ENCODE measurements at places on chromosomes 1 and 21.

GRCh38 chr1:4001461-4001860 is 101.4 kb upstream of the C1orf174 start:
- DNase-seq: no peak

DNA sequence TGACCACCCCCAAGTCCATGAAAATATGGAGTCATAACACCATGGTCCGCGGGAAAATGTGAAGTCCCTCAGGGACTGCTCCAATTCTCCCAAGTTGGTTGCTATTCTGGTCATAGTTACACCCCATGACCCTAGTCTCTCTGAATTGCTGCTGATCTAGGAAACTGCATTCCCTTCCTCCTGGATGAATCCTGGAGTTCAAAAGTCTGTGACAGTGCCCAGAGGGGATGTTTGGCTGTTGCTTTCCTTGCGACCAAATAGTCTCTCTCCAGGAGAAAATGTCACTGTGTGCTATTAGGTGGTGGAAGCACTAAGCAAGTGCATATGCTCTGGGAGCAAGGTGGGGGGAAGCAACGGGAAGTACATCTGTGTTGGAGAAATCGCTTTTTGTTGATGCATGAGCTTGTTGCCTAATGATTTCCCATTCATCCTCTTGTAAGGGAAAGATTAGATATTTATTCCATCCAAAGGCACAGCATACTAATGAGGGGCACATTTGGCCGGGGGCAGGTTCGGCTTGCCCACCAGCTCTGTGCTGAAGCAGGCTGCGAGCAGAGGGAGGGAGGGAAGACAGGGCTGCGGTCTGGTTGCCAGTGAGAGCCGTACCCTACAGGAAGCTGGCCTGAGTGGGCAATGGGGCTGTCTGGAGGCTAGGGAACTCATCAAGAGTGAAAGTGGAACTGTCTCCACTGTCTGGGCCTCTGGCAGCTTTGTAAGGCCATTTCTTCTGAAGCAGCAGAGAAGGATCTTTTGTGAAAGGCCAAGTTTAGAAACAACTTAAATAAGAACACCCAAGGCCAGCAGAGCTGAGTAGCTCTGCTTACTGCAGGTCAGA is 27.2 kb downstream of the SYT6 start:
- no peak for DNase-seq

DNA sequence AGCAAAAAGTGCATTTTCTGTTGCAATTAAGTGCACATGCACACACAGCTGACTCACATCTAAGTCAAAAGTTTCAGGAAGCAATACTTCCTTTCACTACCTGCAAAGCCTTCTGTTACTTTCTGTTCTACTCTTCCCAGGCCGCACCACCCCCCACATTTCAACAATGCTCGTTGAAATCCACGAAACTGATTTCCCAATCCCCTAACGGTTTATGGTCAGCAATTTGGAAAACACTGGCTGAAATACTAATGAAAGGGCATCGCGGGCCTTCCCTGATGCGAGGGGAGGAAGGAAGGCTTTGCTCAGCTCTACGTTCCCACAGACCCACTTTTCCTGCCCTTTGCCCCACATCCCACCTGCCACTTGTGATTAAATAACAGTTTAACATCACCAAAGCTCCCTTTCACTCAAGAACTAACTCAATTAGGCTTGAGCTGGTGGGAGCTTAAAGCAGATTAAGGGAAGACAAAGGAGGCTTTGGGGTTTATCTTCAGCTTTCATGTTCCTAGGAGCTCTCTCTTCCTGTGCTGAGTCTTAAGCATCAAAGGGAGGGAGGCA is 243.2 kb upstream of the RAB4A start:
- DNase-seq: no peak

DNA sequence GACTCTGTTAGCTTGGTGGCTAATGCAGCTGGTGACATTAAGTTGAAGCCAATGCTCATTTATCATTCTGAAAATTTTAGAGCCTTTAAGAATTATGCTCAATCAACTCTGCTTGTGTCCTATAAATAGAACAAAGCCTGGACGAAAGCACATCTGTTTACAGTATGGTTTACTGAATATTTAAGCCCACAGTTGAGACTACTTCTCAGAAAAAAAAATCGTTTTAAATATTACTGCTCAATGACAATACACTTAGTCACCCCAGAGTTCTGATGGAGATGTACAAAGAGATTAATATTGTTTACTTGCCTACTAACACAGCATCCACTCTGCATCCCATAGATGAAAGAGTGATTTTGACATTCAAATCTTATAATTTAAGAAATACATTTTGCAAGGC is 79.6 kb downstream of the NEGR1 start:
- DNase-seq: no peak

- no peak for DNase-seq
These were observed 157.1 kb upstream of the NRIP1 start for GRCh38 chr21:15221799-15222386.

DNA sequence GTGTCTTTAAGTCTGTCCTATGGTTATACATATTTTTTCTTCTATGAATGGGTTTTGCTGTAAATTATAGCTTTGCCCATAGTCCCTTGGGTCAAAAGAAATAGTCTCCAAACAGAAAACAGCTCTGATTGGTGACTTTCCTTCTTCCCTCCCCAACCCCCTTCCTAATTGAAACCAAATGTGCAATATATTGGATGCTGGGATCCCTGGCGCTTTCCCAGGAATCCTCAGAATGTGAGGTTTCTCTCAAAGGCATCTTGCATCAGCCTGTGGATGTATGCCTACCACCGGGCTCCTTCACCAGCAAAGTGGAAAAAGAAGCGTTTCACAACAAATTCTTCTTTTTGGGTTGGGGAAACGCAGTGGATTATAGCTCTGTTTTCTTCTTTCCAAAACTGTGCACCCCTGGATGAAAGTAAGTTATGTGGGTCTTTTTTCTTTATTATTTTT is at the start of gene DDR2:
Gene DDR2, plus strand, starts transcription at position 248 of the 450 bp plus-strand sequence. CDS start 86,600 bp downstream, outside the sequence.
- peak; percentile 88 for DNase-seq

DNA sequence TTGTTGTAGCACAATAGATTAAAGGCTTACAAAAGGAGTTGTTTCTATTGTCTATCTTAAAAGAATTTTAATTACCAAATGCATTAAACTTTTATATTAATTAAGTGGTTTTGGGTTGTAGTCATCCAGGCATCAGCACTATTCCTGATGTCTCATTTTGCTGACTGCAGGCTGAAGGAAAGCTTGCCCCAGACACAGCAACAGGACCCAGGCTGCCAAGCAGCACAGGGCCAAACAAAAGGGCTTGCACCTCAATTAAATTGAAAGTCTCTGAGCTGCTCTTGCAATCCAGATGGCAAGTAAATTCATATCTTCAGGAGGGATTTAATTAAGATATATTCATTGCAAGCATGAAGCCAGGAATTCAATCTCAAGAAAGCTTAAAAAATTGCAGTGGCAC is 80.7 kb upstream of the CHODL start:
- no peak for DNase-seq

GRCh38 chr1:204945565-204945977 is 74.9 kb downstream of the NFASC start:
- DNase-seq: no peak

DNA sequence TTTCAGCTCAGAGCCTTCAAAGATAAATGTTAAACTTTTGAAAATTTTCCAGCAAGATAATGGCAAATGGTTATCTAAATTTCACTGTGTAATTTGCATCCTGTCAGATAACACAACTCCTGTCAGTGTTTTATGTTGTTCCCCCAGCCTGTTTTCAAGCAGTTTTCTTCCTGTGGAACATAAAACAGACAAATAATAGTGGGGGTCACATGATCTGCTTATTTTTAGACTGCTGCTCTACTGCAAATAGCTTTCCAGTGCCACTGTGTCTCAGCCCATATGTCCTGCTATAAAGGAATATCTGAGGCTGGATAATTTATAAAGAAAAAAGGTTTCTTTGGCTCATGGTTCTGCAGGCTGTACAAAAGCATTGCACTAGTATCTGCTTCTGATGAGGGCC is 32.2 kb downstream of the FMO3 start:
- no peak for DNase-seq

DNA sequence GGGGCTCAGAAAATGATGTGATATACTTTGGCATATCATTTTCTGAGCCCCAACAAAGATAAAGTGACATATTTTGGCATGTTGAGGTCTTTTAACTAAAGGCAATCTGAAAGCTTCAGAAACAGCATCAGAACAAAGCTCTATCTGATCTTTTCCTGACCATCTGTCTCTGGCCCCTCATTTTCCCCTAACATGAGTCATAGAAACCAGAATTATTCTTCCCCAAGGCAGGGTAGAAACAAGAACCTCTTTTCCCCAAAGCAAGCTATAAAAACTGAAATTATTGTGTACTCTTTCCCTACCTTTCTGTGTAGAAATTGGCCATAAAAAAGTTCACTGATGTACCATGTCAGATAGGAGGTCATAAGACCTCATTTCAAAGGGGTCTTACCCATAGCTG is 48.7 kb upstream of the PLA2G4A start:
- DNase-seq: no peak

- no peak for DNase-seq
These were observed 54.7 kb downstream of the CCDC18 start for GRCh38 chr1:93235261-93235660.

DNA sequence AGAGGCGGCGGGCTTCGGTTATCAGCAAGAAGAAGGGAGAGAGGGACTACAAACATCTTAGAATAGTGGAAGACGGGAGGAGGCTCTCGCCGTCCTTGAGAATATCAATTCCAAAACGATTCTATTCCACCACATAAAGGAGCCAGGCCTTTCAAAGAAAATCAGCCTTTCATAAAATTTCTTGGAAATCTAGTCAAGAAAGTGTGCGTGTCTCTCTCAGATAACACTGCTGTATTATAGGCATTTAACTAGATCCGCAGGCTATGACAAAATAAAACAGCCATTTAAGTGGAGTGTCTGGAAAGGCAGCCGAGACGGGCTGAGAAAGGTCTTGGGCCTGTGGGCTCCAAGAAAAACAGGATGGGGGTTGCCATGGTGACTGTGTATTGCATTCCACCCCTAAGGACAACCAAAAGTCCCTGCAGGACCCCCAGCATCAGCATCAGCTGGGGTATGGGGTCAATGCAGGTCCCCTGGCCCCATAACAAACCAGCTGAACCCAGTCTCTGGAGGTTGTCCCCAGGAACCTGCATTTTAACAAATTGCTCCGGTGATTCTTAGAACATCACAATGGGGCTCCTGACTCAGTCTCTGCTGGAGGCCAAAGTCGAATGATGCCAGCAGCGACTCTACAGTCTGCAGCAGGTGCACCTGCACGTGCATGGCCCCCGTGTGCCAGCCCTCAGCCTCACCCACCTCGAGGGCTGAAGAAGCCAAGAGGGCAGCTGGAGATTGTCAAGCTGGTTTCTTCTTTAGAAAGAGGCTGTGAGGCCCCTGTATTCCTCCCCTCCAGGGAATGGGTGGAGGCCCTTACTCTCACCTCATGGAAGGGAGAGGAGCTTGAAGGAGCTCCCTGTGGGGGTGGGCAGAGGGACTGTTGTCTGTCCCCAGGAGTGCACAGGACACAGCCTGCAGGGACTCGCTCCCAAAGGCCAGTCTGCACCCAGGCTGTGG is 287.4 kb downstream of the NPHP4 start:
- DNase-seq: no peak

GRCh38 chr1:106814418-106814817 is 242.1 kb upstream of the PRMT6 start:
- DNase-seq: no peak

DNA sequence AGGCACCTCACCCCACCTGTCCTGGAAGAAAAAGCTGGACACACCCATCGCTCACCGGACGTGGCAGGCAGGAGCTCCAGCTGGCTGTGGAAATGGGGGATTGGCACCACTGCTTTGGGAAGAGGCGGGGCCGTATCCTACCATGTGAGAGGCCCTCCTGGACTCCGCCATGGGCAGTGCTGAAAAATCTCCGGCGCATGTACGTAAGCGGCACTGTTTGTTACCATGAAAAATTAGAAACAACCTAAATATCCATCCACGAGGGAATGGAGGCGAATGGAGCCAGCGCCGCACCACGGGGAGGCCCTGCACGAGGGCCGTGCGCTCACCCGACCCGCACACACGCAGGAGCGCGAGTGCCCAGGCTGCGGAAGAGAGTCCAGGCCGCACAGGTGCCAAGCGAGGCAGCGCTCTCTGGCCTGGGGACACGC is 3.1 kb downstream of the KRTAP10-8 start:
- no peak for DNase-seq

- DNase-seq: no peak
These were observed 5.2 kb downstream of the ADPRS start for GRCh38 chr1:36093929-36094328.

- DNase-seq: no peak
These were observed 107.4 kb downstream of the MATN1 start for GRCh38 chr1:30615816-30616590.

GRCh38 chr1:58898739-58899586 is 115.1 kb upstream of the JUN start:
- no peak for DNase-seq

DNA sequence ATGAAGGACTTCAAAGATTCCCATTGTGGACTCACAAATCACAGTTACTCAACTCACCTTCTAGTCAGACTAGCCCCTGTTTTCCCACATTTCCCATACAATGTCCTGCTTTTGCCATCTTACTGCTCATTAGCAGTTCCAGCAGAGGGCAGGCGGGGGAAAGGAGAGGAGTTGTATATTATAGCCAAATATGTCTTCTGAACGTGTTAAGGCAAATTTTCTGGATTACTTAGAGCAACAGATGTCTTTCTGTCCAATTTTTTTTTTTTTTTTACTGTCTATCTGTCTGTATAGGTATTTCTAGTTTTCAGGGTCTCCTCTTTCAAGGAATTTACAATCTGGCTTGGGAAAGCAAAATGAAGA is 29.9 kb upstream of the DDAH1 start:
- DNase-seq: no peak

DNA sequence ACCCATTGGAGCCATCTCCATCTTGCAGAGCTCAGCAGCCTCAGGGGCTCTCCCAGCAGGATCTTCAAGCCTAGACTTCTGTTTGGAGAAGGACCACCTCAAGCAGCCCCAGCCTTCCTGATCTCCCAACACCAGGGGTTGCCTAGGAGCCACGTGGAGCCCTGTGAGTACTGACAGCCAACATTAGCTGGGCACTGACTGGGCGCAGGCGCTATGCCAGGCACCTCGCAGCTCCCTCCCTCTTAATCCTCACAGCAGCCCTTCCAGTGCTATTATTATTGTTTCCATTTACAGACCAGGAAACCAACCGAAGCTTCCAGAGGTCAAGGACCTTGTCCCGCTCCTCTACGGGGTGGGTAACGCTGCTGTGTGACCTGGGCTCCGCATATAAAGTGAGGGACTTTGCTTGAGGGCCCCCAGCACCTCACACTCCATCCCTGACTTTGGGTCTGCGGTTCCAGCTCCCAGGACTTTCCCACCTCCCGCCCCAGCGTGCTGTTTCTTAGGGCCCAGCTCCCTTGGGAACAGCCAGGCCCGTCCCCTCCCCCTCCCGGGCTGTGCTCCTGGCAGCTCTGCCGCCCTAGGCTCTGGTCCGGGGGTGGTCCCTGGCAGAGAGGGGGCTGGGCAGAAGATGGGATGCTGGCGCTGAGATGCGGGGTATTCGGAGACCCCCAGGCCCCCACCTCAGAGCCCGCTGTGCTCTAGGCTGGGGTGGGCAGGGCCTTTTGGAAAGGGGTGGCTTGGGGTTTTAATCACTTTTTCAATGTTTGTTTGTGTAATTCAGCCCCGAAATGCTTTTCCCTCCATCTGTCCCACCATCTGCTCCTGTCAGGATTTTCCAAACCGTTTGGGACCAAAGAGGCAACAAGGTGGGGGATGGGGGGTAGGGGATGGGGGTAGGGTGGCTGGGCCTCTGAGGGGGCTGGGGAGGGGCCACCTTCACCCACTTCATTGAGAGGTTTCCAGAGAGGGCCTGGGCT is 4.1 kb upstream of the HPCA start:
- DNase-seq: no peak

All from amniotic stem cell (primary cell).